Stimulated activated CD8-positive, alpha-beta memory T cell treated with anti-CD3 and anti-CD28 coated beads, Interleukin-12 subunit alpha, Interleukin-12 subunit beta, amount 100 ng/mL, for 1 hour (primary cell): ENCODE measurements at places on chromosomes 6 and 20.
A peak's percentile ranks its signal among the peaks of the same experiment; 100 is the strongest.

GRCh38 chr6:88870717-88871330 is 92.6 kb downstream of the RNGTT start:
- DNase-seq = peak; percentile 19

GRCh38 chr6:162468326-162468725 is 259.2 kb downstream of the PRKN start:
- DNase-seq = no peak

DNA sequence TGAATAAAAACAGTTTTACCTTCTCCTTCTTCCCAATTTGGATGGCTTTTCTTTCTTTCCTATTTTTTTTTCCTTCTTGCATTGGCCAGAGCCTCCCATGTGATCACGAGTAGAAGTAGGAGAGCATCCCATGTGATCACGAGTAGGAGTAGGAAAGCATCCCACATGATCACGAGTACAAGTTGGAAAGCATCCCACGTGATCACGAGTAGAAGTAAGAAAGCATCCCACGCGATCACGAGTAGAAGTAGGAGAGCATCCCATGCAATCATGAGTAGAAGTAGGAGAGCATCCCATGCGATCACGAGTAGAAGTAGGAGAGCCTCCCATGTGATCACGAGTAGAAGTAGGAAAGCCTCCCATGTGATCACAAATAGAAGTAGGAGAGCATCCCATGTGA is 218.6 kb downstream of the DLL1 start:
- no peak for DNase-seq

DNA sequence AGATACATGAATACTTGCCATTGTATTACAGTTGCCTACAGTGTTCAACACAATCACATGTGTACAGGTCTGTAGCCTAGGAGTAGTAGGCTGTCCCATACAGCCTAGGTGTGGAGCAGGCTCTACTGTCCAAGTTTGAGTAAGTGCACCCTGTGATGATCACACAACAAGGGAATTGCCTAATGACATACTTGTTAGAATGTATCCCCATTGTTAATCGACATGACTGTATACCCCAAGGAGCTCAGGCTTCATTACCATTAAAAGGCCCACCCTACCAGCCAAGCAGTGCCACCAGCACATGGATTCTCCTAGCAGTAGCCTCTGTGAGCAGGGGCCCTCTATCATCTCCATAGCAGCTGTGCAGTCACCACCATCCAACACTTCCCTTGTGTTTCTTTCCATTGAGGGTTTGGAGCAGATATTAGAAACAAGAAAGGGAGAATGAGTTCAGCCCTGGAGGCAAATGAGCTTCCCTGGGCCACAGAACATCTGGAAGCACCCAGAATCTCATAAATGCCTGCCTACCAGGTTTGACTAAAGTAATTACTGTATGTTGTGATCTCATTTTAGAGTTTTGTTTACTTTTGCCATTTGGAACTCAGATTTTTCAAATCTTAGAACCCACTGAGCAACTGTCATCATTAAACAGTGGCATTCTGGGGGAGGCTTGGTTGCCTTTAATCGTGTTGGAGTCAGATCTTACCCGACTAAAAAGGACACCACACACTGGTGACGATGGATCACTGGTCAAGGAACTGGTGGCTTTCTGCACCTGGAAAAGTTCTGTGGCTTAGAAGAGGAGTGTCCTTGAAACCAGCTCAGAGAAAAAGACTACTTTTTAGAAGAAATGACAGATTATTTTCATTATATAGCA is 104.9 kb downstream of the TULP4 start:
- DNase-seq = no peak

- no peak for DNase-seq
Measured at GRCh38 chr20:10902576-10903282, 228.9 kb upstream of the JAG1 start.

GRCh38 chr6:154403788-154404187 is 47.2 kb upstream of the IPCEF1 start:
- no peak for DNase-seq

- no peak for DNase-seq
Measured at GRCh38 chr20:39691151-39691862, 729.2 kb downstream of the DHX35 start.

GRCh38 chr6:91697010-91697695 is 1110.3 kb upstream of the MAP3K7 start:
- no peak for DNase-seq

- no peak for DNase-seq
Measured at GRCh38 chr20:49694450-49695071, 19.1 kb downstream of the B4GALT5 start.

GRCh38 chr20:61369731-61370520 is 117.9 kb downstream of the CDH4 start:
- no peak for DNase-seq

- DNase-seq = no peak
Measured at GRCh38 chr6:39927159-39927558, 7.1 kb downstream of the MOCS1 start.

GRCh38 chr20:5008759-5009158 is 7.4 kb upstream of the SLC23A2 start:
- no peak for DNase-seq

DNA sequence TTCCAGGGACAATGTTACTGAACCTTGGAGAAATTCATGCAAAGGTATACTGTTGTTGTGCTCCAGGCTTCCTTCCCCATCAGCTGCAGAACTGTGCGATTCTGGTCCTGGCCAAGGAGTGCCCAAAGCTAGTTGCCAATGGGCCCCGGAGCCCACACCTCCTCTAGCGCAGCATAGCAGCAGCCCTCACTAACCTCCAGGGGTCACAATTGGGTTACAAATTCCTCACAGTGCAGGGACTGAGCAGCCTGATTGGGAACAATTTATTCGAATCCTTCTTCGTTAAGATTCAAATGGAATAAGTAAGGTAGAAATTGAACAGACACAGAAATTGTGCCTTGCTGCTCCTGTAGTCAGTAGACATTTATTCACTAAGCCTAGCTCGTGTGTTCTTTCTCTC is 284.9 kb downstream of the PRKN start:
- no peak for DNase-seq

DNA sequence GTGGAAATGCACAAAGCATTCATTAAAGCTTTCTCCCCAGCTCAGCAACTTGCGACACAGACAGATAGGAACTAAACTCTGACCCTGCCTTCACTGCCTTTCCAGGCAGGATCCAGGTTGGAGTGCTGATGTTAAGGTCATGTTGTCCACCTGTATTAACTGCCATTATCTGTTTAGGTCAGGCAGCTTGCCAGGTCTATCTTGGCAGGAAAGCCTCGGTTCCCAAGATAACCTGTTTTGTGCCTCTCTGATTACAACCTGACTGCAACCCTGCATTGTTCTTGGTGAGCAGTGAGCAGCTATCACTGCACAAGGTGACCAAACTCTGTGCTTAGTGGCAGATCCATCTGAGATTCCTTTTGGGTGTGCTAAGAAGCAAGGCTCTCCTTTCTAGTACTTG is 23.2 kb upstream of the ELOVL2 start:
- DNase-seq = no peak

DNA sequence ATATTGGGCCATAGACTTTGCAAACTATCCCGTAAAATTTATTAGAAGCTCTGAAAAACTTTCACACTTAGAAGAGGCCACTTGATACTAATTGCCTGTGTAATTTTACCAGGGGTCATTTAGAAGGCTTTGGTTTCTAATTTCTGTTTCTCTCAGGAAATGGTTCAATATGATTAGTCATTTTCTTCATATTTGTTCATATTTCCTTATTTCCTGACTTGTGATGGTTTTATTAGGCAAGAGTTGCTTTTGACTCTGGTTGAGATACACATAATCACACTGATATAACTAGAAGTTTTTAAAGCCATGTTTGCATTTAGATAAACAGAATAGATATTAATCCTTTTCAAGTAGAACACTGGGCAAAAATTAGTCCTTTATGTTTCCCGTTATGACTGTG is 11.8 kb upstream of the HBS1L start:
- no peak for DNase-seq

DNA sequence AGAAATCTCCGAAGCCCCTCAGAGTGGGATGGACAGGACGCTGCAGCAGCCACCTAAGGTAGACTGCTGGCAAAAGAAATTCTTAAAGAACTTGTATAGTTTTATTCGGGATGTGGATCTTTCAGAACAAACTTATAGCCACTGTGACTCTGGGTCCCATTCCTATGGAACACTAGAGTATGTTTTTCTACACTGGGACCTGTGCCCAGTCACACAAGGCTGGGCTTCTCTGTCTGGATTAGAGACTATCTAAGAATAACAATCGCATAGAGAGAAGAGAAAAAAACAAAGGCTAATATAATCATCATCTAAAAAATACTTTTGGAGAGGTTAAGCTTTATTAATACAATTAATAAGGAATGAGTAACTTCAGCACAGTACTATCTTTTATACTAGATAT is 28.9 kb downstream of the RMND1 start:
- DNase-seq = no peak

DNA sequence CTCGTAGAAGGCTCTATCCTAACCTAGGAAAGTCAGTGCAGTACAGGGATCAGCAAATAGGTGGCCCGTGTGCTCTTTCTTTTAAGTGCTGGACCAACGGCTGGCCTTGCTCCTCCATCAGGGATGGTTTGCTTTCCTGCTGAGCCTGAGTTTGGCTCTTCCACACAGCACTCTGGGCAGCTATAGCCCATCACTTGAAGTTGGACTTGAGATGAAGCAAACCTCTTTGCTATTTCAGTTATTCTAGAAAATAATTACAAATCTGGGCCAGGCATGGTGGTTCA is 66.9 kb upstream of the KCNK16 start:
- DNase-seq = no peak

DNA sequence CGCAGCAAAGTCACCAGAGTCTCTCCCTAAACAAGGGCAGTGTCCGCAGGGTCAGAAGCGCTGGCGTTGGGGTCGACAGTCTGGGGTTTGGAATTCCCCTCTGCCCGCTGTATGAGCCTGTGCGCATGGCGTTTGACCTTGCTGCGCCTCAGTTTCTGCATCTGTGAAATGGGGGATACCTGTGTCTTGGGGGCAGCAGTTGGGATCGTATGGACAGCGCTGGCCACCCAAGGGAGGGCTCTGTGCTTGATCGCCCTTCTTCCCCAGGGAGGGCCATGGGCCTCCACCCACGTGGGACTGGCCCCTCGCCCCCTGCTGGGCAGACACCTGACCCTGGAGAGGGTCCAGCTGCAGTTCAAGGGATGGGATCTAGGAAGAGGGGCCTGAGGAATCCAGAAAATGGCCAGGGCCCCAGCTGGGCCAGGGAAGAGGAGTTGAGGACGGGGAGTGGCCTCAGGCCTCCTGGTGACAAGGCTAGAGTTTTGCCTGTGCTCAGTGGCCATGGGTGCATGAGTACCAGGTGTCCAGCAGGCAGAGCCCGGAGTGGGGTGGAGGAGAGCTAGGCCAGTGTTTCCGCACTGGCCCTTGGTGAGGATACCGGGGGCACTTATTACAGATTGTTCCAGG is 26.4 kb upstream of the PHACTR3 start:
- DNase-seq = no peak

DNA sequence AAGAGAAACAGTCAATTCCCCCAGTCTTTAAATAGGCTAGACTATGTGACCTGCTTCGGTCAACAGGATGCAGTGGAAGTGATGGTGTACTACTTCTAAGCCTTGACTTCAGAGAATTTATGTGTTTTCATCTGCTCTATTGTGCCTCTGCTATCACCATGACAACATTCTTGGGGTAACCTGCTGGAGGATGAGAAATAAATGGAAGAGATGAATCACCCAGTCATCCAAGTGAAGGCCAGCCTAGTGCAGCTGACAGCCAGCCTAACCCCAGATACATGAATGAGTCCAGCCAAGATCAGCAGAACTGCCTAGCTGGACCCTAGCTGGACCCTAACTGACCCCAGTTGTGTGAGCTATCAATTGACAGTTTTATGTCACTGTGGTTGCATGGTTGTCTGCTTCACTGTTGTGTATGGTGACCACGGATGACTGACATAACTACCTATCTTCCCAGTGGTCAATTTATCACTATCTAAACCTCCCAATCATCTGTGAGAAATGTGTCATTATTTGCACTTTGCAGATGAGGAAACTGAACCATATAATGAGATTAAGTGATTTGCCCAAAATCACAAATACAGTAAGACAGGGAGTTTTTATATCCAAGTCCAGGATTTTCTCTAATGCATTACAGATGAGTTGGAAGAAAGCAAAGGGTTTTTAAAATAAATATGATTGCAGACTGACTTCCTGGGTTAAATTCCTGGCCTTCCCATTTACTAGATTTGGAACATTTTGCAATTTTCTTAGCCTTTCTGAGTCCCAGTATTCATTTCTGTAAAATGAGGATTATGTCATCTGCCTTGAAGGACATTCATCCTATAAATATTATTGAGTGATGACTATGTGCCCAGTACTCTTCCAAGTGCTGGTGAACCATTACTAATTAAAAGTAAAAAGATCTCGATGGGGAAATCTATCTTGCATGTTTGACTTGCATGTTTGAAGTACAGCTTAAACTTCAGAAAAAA is 136.4 kb upstream of the PLCB4 start:
- DNase-seq = no peak

- DNase-seq = no peak
Measured at GRCh38 chr6:87706187-87706966, 4.3 kb upstream of the AKIRIN2 start.

DNA sequence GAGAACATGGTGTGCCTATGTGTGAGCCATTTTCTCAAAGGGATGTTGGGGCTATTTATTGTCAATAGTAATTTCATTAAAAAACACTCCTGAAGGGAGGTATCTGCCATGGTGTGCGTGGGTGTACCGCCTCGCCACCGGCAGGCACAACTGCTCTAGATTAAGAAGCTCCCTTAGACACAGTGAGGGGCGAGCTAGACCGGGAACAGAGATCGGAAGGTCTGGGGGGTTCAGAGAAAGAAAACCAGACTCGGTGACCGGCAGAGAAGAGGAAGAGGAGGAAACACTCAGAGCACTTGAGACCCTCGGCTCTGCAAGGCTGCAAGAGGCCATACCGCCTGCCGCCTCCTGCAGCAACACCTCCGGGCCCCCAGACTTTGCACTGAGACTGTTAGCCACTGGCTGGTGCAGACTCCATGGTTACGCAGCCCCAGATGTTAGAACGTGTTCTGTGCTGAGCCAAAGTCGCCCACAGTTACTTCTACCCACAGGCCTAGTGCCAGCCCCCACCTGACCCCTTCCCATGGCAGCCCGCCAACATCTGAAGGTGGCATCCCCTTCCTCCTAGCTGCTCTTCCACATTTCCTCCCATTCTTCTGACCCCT is 18.1 kb downstream of the PXDC1 start:
- DNase-seq = no peak

DNA sequence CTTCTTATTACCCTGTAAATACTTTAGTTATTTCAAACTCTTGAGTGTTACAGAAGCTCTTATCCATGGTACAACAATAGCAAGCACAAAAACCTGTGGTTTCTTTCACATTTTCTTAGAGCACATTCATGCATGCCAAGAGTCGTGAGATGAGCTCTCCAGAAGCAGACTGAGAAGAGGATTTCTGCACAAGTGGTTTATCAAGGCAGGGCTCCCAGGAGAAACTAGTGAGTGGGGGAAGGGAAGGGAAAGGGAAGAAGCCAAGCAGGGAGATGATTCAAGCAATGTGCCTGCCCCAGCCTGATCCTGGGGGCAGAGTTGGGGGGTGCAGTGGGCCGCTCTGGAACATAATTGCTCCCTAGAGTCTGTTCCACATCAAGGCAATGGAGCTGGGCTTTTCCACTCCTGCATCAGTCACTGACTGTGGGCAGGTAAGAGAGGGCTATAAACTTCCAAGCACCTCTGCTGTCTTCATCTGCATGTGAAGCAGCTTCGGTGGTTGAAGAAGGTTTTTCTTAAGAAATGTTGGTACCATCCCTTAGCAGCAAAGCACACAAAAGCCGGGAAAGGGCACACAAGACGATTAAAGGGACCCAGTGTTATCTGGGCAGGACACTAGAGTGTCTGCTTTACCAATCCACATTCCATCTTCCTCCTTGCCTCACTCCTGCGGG is 152.1 kb downstream of the PLCB4 start:
- no peak for DNase-seq

- no peak for DNase-seq
Measured at GRCh38 chr6:131954775-131955107, 3.6 kb upstream of the CCN2 start.
